ENCODE measurements at places on chromosomes 5 and 9.

DNA sequence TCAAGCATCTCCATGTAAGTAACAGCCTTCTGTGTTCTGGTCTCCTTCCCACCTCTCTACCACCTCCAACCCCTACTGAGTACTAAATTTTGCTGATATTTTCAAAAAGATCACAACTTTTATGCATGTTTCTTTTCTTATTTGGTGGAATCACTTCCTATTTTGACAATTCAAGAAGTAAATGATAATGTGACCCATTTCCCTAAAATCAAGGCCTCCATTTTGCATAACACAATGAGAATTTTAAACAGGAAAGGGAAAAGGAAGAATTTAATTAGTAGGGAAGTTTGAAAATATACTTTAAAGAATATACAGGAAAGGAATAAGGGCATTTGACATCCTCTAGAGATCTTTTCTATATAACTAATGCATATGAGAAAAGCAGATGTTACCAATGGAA, 212.9 kb upstream of the RASA1 start:
- DNase-seq: no peak

- DNase-seq: no peak
Measured at GRCh38 chr5:99607124-99607523, 678.3 kb upstream of the CHD1 start.

GRCh38 chr5:54902791-54903473, 82.5 kb downstream of the ESM1 start:
- DNase-seq: peak; percentile 12

- no peak for DNase-seq
Measured at GRCh38 chr9:91560301-91560700, 136.7 kb upstream of the NFIL3 start.

- no peak for DNase-seq
Measured at GRCh38 chr5:6218116-6218515, 160.2 kb downstream of the MED10 start.

GRCh38 chr9:112028242-112029221, 131.9 kb downstream of the UGCG start:
- DNase-seq: no peak

Measured in stimulated activated CD4-positive, alpha-beta T cell treated with anti-CD3 and anti-CD28 coated beads, Interleukin-4, amount 100 ng/mL, for 4 hours (primary cell).